ENCODE measurements at places on chromosomes 2 and 18. TPM values are rescaled to one million over a fixed set of nuclear protein-coding genes. Genes with fewer than 3 reads are reported as not detected.

AFF3 gene
- 5.2 TPM for total RNA-seq

DNA sequence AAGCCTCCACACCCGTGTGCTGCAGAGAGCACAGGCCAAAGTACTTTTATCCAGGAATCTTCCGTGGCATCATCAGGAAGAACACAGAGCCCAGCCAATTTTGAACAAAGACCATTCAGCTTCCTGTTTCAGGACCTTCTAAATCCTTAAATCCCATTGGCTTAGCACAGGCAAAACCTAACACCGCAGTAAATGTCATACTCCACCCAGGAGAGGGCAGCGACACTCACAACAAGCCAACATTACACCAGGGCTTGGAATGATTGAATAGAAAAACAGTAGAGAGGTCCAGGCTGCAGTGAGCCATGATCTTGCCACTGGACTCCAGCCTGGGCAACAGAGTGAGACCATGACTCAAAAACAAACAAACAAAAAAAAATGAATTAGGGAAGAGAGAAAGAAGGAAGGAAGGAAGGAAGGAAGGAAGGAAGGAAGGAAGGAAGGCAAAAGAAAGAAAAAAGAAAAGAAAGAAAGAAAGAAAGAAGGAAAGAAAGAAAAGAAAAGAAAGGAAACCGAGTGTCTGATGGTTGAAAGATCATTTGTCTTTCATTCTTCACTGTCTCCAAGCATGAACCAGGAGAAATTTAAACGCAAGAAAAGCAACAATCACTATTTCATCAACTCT is 144.6 kb upstream of the SATB2 start:
- DNase-seq: peak; percentile 10

DNA sequence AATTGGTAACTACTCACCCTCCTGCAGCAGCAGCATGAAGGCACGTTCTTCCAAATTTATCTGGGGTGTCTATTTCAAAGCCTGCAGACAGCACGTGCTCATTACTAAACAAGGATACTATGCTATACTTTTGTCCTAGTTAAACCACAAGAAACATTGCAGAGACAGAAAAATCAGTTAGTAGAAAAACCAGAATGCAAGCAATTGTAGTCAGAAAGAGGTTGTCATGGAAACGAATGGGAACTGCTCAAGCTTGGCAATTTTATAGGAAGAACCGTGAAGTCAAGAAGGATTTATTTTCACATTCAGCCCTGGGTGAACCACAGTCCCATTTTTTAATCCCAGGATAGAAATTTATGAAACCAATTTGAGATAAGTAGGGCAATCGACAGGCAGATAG is 162.2 kb upstream of the PGAP1 start:
- DNase-seq: no peak

DNA sequence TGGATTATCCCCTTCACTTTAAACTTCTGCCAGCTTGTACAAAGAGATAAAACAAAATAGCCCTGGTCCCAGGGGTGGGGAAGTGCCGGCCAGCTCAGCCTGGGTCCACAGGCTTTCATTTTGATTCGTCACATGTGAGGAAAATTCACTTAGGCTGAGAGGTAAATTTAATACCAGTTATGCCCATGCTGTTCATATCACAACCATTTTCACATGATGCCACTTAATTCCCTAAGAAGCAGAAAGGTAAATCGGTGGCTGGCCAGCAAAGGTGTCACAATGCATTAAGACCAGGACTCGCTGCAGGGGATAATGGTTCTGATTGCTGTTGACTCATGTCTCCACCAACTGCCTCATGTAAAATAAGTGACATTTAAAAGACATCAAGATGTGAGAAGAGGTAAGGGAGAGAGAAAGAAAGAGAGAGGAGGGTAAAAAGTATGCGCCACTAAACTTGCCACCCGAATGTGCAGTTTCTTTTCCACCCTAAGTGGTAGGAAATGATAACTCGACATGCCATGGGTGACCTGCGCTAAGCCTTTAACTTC is 261.0 kb upstream of the SIX3 start:
- DNase-seq: no peak

DNA sequence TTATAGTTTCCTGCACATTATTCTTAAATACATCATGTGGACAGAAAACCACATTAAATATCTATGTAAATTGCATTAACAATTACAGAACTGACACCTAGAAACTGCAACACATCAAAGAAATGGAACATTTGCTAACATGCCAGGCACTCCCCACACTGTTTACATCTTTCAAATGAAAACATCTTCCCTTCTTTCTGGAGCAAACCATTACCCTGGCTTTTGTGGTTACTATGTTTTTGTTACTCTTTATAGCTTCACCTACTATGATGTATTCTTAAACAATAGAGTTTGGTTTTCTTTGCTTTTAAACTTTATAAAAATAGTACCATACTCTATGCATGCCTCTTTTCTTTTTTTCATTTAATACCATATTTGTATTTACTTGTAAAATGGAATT is 1894.5 kb upstream of the CELF4 start:
- no peak for DNase-seq

- no peak for DNase-seq
These were observed 46.2 kb downstream of the AKAIN1 start for GRCh38 chr18:5150894-5151293.

DNA sequence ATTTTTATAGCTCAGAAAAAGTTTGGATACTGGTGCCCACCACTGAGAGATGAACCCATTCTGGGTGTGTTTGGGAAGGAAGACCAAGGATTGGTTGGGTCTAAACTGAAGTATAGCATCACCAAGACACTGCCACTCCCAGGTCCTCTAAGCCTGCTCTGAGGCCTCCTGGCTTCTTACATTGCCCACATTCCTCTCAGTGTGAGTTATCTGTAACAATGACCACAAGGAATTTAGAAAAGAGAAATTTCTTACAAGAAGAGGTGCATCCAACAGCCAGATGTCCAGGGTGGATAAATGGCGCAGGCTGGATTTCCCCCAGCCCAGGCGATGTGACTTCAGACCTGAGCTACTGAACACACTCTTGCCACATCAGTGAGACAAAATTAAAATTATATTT is 1.6 kb upstream of the GPR45 start:
- no peak for DNase-seq

GRCh38 chr2:43240766-43241150 is 14.4 kb upstream of the ZFP36L2 start:
- DNase-seq: no peak

GRCh38 chr2:118607641-118608040 is 239.8 kb downstream of the EN1 start:
- DNase-seq: no peak

RUFY4 gene
- not detected for total RNA-seq

- DNase-seq: peak; percentile 23
These were observed 27.9 kb downstream of the GPC1 start for GRCh38 chr2:240463274-240463865.

KIAA2012 gene
- total RNA-seq: not detected

GRCh38 chr2:128784626-128785306 is 466.1 kb upstream of the HS6ST1 start:
- no peak for DNase-seq

DNA sequence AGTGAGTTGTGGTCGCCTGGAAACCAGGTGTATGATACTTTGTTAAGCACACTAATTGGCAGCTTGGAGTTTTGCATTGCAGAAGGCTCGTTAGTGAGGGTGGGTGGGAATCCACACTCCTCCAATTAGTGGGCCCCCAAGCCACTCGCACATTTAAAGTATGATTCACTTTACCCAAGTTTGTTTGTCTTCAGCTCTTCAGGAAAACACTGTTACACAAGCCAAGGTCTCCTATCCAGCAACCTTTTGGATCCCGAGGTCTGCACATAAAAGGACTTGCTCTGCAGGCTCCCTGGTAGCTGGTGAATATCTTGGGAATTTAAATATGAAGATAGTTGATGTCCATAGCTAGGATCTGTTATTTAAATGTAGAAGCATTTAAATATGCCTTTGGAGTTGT is 66.1 kb downstream of the NPAS2 start:
- no peak for DNase-seq

GRCh38 chr2:182625814-182626213 is 90.2 kb upstream of the DNAJC10 start:
- DNase-seq: no peak

PAX3 gene
- total RNA-seq: not detected

DNA sequence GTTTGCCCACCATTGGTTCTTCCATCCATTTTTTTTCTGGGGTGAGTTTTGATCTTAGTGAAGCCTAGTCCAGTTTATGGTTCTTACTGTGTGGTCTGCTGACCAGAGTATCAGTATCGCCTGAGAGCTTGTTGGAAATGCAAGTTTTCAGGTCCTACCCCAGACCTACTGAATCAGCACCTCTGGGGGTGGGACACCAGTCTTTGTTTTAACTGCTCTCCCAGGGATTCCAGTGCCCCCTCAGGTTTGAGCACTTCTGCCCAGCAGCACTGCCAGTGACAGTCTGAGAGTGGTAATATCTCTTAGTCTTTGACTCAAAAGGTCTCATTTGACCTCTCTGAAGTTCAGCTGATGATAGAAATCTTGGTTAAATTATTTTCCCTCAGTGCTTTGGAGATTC is 269.3 kb downstream of the ALPK2 start:
- DNase-seq: no peak

LINC00305 gene
- total RNA-seq: not detected
